Epithelial cell of alveolus of lung (primary cell): ENCODE measurements at places on chromosomes 5 and 9. TPM values are rescaled to one million over a fixed set of nuclear protein-coding genes. Genes with fewer than 3 reads are reported as not detected.

CRB2 gene
- not detected in 2 replicates for total RNA-seq

ZNF474 gene
- 0.78 TPM in 1 of 2 replicates, not detected in the other for total RNA-seq

INSYN2B gene
- total RNA-seq: 14.7 and 35.2 TPM in 2 replicates

CCL21 gene
- total RNA-seq: not detected in 2 replicates

PCDHGA9 gene
- 1.4 and 7.8 TPM in 2 replicates for total RNA-seq

NUP188 gene
- 30.1 and 40.9 TPM in 2 replicates for total RNA-seq

PRDM9 gene
- not detected in 2 replicates for total RNA-seq
